ENCODE measurements at places on chromosomes 6 and 20.

DNA sequence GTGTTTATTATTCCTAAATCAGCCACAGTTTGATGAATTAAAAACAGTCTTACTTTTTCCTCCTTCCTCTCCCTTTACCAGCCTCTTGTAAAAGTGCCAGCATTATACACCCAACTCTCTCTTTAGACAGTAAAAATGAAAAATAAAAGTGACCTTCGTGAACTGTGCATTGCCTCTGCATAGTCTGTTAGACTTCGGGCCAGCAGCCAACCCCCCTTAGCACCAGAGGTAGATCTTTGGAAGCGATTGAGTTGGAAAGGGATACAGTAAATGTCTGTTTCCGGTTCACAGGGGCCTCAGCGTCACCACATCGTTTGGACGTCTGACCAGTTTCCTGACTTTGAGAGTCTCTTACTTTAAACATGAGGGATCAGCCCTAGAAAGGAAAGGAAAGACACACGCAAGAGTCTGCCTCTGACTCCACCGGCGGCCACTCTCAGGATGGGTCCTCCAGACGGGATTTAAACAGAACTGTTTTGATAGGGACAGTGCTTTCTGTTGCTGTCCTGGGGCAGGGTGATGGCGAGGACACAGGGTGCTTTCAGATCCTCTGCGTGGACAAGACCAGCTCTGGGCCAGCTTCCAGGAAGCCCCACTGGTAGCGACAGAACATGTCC is 206.6 kb upstream of the PREP start:
- no peak for DNase-seq

DNA sequence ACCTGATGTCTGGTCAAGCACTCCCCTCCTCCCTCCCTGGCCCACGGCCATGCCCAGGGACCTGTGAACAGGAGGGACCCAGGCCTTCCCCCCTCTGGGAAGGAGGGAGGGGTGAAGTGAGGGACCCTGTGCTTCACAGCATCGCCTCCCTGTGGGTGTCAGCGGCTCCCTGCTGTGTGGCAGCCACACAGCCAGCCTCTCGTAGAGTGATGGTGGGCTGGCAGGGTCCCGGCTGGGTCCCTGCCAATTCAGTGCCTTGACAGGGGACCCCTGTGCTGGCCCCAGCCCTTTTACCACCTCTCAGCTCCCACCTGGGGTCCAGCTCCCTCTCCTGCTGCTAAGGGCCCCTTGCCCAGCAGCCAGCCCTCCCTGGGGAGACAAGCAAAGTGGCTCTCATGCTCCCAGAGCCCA is 31.3 kb upstream of the GRM4 start:
- DNase-seq: no peak

- DNase-seq: no peak
Observed at GRCh38 chr20:38609815-38610214, 8.2 kb downstream of the ARHGAP40 start.

- no peak for DNase-seq
Observed at GRCh38 chr6:52381249-52381648, 19.3 kb downstream of the PAQR8 start.

- no peak for DNase-seq
Observed at GRCh38 chr20:62192635-62193034, 9.8 kb downstream of the MTG2 start.

DNA sequence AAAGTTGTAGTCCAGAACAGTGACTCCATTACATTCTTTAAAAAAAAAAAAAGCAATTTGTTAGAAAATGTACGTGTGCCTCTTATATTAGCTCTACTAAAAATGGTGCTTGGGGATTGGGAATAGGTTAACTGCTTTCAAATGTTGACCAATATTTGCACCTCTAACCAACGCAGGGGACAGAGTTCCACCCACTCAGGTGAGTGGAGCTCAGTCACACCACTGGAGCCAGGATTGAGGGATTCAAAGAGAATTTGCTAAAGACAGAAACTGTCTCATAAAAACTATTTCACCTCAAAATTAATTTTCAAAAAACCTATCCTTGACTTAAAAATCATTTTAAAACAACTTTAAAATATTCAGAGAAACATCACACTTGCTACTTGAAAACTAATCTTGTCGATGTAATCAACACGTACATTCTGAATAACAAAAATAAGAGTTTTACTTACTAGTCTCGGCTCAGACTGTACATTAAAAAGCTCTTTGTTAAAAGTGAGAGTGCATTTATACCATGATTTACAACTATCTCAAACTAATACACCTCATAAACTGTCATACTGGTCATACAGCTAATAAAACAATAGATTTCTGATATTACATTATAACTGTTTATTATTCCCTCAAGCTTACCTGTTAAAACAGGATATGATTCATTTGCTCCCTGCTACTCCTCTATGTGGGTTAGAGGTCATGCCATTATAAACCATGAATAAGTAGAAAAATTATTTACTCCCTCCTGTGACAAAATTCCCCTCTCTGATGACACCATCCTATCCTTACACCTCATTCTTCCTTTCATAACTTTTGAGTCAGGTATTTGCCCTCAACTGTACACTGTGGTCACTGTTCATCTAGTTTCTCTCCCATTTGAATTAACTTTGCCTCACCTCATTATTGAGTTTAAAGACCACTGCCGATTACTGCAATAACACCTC is 88.6 kb downstream of the PDE10A start:
- no peak for DNase-seq

DNA sequence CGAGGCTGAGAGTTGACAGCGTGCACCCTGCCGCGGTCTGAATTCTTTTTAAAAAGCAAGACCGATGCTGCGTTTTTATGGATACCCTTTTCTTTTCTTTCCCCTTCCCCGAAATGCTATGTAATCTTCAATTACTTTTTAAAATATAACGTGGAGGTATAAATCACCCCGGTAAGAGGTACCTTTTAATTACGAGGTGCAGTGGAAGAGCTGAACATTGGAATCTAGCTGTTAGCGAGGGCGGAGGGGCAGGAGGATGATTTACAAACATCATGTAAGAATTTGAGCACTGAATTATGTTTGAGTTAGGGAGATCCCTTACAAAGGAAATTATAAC is 1.2 kb downstream of the EYA2 start:
- no peak for DNase-seq
